CD8-positive, alpha-beta T cell (primary cell): ENCODE measurements at places on chromosomes 3 and 15.

GRCh38 chr3:160370987-160371857 lies 27.8 kb downstream of the IFT80 start:
- no peak for DNase-seq

GRCh38 chr3:127174284-127174683 lies 18.6 kb upstream of the PRR23E start:
- no peak for DNase-seq

GRCh38 chr3:144770915-144771351 lies 799.3 kb downstream of the DIPK2A start:
- no peak for DNase-seq

- no peak for DNase-seq
Measured at GRCh38 chr3:73480187-73480672, 144.5 kb downstream of the PDZRN3 start.

GRCh38 chr15:38883987-38884386 lies 319.4 kb upstream of the RASGRP1 start:
- no peak for DNase-seq

GRCh38 chr3:52820736-52821135 lies 9.7 kb downstream of the ITIH4 start:
- DNase-seq: peak; percentile 27
